ENCODE measurements at places on chromosomes 4 and X.

- no peak for DNase-seq
Observed at GRCh38 chrX:151711787-151712186, 4.0 kb upstream of the FATE1 start.

GRCh38 chr4:30744957-30745640 lies 24.9 kb downstream of the PCDH7 start:
- no peak for DNase-seq

DNA sequence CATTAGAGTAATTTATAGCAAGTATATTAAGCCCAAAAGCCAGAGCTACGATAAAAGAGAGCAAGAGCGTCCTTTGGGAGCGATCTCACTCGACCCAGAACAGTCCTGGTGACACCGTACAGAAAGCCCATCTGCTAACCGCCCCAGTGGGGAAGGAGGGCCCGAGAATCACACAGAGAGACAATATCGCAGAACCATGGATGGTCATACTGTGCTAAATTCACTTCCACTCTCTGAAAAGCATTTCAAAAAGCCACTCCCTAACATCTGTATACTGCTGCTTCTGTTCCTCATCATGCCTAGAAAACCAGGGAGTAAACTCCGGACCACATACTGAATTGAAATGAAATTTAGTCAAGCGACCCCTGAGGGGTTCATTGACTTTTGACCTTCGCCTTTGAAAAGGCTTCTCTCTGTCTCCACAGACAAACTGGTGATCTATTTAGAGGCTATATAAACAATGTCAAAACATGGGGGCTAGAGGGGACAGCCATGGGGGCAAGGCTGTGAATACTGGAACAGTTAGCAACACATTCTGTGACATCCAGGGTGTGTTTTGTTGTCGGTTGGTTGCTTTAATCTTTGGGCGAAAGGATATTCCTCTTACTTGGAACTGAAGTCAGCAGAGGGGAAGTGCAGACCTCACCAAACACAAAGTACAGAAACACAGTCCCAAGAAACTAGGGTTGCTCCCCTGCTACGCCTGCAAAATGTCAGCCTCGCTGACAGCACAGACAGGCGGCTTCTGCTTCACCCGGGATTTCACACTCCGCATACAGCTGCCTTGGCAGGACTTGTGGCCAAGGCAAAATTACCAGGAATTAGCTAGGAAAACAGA lies 129.0 kb upstream of the RASGEF1B start:
- no peak for DNase-seq

GRCh38 chrX:34612036-34612435 lies 45.0 kb downstream of the TMEM47 start:
- no peak for DNase-seq

- no peak for DNase-seq
Observed at GRCh38 chr4:2166253-2166652, 75.7 kb downstream of the HAUS3 start.

- DNase-seq, result peak; percentile 55
Observed at GRCh38 chrX:21770631-21771321, 12.9 kb upstream of the SMPX start.

- no peak for DNase-seq
Observed at GRCh38 chr4:133498149-133498548, 349.1 kb downstream of the PCDH10 start.

DNA sequence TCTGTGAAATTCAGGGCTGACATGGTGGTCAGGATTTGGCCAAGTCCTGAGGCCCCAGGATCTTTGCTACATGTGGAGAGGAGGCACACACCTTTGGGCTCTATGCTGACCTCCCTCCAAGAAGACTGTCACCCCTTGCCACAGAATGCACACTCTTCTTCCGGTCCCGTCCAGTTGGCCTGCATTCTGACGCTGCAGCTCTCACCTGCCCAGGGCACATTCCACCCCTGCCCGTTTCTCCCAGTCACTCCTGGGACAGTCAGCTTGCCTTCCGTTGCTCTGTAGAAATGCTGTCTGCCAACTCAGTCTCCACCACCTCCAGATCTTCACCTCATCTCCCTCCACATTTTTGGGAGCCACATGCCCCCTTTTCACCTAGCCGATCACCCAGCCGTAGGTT lies 76.7 kb downstream of the SHROOM2 start:
- DNase-seq, result no peak

DNA sequence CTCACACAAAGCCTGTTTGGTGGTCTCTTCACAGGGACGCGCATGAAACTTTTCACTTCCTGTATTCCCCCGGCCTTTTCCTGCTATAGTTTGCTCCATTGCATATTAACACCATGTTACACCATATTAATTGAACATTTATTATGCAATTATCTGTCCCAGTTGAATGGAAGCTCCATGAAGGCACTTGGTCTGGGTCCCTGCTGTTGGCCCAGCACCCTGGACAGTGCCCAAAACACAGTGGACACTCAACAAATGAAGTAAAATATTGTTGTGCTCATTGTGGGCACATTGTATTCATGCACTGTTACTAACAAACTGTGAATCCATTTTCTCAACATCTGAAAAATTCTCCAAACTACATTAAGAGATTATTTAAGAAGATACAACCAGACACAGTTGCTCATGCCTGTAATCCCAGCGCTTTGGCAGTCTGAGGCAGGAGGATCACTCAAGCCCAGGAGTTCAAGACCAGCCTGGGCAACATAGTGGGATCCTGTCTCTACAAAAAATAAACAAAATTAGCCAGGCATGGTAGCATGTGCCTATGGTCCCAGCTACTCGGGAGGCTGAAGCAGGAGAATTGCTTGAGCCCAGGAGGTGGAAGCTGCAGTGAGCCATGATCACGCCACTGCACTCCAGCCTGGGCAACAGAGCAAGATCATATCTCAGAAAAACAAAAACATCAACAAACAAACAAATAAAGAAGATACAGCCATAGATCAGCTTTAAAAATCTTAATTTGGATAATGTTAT lies 292.7 kb upstream of the TENM3 start:
- no peak for DNase-seq
